Activated CD4-positive, alpha-beta T cell treated with anti-CD3 and anti-CD28 coated beads, Interleukin-2, amount 50 U/mL, for 48 hours (primary cell): ENCODE measurements at places on chromosomes 2 and 18.

DNA sequence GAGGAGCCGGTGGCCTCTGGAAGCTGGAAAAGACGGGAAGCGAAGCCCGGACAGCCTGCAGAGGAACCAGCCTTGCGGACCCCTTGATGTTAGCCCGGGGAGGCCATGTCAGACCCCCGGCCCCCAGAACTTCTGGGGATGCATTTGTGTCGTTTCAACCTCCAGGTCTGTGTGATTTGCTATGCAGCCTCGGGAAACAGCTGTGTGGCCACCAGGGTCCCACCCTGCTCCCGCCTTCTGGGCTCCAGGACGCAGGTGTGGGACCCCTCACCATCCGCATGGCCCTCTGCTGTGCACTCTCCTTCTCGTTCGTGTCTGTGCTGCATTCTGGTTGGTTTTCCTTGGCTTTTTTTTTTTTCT lies 13.3 kb downstream of the NEU4 start:
- DNase-seq = no peak

GRCh38 chr2:152452256-152452973 lies 117.4 kb downstream of the FMNL2 start:
- DNase-seq = no peak

DNA sequence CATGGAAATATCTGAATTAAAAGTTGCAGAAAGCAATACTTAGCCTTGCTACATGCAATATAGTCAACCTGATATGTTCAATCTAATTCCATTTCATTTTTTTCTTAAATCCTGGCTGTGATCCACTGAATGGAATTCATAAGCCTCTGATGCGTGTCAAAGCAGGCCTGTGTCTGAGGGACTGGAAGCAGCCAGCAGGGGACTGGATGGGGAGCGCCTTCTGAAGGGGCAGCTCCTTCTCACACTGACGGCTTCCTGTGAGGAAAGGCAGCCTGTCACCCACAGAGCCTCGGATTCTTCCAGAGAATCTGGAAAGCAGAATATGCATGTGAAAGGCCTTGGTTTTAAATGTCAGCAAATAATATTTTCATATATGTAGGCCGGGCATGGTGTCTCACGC lies 73.5 kb downstream of the KCNF1 start:
- DNase-seq = no peak

DNA sequence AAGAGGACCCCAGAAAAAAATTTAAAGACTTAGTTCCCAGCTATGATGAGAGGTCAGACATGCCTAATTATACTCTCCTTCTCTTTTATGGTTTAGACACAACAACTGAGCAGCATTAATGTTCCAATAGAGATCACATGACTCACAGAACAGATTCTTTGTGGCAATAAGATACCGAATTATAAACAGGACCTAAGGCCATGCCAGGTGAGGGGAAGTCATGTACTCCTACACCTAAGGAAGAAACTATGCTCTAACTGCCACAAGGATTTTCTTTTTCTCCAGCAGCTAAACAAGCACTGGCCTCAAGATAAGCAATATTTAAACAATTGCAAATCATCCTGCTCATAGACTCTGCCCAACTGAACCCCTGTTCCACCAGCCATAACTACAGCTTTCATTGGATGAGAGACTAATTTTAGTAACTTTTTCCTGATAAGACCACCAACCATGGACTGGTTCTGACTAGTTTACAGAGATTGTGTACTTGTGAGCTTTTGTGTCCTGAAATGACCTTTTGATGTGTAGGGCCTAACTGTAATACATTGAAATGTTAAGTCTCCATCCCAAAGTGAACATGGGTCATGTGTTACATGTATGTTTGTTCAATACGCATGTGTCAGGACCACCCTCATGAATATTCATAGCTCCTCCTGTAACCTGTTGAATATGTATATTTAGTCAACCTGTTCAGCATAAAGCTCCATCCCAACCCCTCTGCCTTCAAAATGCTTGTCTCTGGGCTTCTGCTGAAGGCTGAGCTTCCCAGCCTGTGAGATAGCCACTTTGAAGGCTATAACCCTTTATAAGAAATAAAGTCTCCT lies 21.6 kb upstream of the NFE2L2 start:
- DNase-seq = no peak

DNA sequence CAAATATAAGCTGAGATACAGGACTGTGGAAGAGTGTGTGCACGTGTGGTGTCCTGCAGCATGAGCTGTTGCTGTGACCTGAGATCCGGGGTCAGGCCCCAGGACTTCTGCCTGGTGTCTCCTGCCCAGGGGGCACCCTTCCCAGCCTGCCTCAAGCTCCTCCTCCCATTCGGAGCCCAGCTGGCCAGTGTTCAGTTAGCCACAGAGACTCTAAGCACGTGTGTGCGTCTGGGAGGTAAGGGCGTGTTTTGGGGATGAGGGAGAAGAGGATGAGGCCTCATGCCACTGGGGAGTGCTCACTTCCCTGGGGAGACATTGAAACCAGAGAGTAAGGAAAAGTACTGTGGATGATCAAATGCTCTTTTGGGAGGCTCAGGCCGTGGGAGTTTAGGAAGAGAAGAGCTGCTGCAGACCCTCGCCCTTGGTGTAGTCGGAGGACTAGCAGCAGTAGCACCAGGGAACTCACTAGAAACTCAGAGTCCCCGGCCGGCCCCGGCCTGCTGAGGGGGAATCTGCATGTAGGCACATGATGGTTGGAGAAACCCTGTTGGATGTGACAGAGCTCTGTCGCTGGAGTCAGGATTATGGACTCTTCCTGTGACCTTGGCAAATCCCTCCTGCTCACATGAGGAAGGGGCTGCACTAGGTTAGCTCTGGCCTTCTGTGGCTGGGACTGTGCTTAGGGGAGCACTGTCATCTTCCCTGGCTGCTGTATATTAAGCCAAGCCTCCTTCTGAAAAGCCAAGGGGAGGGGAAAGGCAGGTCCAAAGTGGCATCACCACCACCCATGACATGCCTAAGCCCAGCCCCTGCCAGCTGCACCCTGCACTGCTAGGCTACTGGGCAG lies 231.1 kb downstream of the DYSF start:
- DNase-seq = no peak
